ENCODE measurements at places on chromosomes 5 and 9.

DNA sequence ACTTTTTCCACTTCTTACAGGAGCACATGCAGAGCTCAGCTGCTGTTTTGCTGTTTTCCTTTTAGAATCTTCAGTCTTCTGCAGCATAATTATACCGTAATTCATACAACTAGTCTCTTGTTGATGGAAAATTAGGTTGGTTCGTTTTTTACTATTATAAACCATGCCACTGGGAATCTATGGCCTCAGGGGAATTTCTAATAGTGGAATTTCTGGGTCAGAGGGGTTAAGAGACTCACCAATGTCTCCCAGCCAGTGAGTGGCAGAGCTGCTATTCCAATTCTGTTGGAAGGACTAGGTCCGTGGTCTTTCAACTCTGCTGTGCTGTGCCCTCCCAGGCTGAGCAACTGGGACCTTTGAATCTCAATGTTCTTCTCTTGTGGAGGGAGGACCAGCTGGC is 282.5 kb downstream of the ZSWIM6 start:
- DNase-seq = no peak

DNA sequence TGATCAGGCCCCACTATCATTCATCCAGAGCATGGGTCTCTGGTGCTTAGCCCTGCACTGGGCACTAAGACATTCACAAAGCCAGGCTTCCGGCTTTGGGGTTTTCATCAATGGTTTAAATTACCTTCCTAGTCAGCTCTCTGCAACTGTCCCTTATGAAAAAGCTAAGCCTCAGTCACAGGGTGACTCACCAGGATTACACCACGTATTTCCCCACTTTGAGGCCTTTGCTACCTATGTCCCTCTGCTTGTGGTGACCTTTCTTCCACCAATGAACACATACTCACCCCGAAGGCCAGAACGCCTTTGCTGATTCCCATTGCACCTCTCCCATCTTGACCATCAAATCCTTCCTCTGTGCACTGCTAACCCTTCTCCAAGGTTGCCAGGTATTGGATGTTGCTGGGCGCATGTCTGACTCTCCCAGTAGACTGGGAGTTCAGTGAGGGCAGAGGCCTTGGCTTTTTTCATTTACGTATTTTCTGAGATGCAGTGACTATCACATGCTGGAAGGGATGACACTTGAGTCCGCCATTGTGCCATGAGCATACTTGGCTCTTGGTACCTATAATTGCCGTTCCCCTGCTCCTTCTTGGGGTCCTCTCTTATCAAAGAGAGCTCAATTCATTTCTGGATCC is 58.7 kb upstream of the TNFSF8 start:
- no peak for DNase-seq

DNA sequence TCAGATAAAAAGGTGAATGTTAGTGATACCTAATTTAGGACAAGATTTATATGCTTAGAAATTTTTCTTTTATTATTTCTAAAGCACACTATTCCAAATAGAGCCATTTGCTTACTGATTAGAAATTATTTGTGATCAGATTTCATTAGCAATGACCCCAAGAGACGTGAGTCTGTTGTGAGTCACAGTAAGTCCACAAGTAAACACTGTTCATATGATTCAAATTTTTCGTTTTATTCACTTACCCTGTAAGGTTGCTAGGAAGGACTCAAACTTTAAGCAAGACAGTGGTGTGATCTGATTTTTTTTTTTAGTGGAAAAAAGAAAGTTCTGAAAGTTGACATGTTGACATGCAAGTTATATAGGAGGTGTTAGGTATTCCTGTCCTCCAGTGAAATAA is 1.2 kb downstream of the CARD6 start:
- no peak for DNase-seq

- DNase-seq = no peak
Measured at GRCh38 chr5:39005566-39006232, 68.5 kb downstream of the RICTOR start.

- no peak for DNase-seq
Measured at GRCh38 chr9:135242049-135242396, 154.6 kb downstream of the OLFM1 start.

DNA sequence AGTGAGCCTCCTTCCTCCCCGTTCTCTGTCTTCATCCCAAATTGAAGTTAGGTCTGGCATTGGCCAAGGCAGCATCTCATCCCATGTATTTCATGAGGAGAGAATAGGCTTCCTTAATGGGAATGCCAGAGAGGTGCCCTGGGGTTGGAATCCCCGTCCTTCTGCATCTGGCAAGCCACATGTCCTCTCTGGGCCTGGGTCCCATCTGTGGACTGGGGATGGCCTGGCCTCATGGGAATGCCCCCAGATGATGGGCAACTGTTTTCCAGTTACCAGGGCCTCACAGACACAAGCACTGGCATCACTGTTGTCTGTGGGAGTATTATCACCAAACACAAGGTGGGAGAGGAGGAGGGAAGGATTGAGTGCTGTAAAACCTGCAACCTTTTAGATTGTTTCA is 153.9 kb downstream of the FSTL4 start:
- DNase-seq = no peak

DNA sequence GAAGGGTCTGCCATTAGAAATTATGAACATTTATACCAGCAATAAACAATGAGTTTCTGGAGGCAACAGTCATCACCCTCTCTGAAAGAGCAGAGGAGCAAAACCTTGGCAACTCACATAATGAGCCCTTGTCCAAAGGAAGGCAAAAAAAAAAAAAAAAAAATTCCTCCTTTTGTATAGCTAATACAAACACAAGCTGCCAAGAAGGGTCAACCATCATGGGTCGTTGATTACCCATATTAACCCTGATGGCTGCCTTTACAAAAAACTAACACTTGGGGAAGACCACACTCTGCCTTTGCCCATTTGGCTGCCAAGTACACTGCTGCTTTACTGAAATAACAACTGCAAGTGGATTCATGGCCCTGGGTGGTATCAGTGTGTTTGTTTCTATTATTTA is 272.7 kb downstream of the ADAMTSL1 start:
- DNase-seq = no peak

- DNase-seq = no peak
Measured at GRCh38 chr5:91123901-91124300, 259.2 kb downstream of the ARRDC3 start.

DNA sequence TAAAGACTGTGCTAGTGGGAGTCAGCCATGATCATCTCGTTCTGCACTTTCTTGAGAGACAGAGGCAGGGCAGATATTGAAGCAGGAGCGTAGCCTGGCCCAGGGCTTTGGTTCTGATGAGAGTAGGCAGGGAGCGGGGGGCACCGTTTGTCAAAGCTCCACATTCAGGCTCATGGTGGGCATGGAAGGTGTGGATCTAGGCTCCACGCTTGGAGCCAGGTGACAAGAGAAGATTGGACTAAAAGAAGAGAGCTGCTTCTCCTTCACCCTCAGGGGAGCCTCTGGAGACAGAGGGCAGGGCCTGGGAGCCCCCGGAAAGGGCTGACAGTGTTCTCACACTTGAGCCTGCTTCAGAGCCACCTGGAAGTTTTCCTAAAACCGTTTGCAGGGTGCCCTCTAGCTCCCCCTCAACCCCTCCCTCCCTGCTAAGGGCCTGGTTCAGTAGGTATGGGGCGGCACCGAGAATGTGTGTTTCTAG is 24.7 kb upstream of the FCN2 start:
- no peak for DNase-seq

DNA sequence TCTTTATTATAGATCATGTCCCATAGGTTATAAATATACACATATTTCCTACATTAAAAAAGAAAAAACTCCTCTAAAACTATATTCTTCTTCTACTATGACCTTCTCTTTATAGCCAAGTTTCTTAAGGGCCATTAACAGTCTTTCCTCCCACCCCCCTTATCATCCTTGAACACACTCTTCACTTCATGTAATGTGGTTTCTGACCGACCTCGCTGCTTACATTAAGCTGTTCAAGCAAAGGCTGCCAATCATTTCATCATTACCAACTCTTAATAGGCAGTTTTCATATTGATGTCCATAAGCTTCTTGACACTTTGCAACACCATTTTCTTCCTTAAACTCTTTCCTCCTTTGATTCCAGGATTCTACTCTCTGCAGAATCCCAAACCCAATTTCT is 283.0 kb upstream of the PCSK5 start:
- DNase-seq = no peak

All from NCI-H1417 (cell line).